ENCODE measurements at places on chromosomes 16 and 17.

DNA sequence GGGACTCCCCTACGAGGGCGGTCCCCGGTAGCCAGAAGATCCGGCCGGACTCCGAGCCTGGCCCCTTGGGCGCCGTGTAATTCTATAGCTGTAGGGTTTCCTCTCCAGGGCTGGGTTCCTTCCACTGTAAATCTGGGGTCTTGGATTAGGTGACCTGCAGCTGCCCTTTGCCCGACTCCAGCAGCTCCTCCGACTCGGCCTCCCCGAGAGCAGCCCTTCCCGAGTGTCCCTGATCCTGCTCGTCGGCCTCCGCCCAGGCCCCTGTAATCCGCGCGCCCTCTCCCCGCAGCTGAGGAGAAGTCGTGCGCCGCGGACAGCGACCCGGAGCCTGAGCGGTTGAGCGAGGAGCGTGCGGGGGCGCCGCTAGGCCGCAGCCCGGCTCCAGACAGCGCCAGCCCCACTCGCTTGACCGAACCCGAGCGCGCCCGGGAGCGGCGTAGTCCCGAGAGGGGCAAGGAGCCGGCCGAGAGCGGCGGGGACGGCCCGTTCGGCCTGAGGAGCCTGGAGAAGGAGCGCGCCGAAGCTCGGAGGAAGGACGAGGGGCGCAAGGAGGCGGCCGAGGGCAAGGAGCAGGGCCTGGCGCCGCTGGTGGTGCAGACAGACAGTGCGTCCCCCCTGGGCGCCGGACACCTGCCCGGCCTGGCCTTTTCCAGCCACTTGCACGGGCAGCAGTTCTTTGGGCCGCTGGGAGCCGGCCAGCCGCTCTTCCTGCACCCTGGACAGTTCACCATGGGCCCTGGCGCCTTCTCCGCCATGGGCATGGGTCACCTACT lies 5.5 kb downstream of the TBX2 start:
- no peak for DNase-seq

DNA sequence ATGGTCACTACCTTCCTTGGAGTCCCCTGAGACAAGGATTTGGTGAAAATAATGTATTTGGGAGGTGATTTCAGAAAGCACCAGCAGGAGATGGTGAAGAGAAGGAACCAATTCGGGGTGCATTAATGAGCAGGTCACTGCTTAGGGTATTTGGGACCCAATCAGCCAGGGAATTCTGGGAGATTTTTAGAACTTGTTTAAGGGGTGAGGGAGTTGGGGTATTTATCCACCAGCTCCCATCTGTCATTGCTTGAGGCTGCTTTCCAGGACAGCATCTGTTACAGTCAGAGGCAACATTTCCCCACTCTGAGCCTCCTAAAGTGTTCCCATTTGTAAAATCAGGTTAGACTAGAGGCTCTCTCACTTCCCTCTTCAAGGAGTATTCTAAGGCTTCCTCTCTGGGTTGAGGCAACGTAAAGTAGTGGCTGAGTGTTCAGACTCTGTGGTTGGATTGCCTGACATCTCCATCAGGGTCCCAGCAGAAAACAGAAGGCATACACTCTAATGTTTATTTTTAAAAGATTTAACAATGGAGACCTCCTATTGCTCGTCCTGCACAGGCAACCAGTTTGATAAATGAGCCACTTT lies 60.9 kb downstream of the CLEC19A start:
- no peak for DNase-seq

GRCh38 chr17:30274887-30275286 lies 16.9 kb downstream of the BLMH start:
- no peak for DNase-seq

DNA sequence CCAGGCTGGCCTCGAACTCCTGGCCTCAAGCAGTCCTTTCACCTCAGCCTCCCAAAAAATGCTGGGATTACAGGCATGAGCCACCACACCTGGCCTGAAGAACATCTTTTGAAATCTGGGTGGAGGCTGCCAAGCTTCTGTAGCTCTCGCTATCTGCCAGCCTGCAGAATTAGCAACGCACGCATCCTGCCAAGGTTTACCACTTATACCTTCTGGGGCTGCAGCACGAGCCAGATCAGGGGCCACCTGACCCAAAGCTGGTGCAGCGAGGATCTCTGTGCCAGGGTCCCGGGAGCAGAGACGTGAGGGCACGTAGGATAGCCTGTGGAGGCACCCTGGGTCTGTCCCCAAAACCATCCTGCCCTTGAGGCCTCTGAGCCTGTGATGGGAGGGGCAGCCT lies 22.2 kb downstream of the SLC38A8 start:
- no peak for DNase-seq

GRCh38 chr17:67160791-67161190 lies 84.2 kb downstream of the HELZ start:
- DNase-seq, result no peak

DNA sequence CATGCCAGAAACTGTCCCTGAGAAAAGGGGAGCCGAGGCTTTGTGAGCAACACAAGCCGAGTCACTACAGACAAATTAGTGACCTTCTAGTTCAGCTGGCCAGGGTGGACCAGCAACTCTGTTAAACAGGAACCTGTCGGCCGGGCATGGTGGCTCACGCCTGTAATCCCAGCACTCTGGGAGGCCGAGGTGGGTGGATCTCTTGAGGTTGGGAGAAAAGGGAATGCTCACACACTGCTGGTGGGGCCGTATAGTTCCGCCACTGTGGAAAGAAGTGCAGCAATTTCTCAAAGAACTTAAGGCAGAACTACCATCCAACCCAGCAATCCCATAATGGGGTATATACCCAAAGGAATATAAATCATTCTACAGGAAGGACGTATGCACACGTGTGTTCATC lies 67.8 kb downstream of the C16orf95 start:
- DNase-seq, result no peak

GRCh38 chr16:84212631-84213030 lies 21.7 kb downstream of the ADAD2 start:
- no peak for DNase-seq

DNA sequence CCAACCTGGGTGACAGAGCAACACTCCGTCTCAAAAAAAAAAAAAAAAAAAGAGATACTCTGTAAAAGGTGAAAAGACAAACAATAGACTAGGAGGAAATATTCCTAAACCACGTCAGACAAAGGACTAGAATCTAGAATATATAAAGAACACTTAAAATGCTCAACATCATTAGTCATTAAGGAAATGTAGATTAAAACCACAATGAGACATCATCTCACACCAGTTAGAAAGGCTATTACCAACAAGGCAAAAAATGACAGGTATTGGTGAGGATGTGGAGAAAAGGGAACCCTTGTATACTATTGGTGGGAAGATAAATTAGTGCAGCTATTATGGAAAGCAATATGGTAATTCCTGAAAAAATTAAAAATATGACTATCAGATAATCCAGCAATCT lies 903.1 kb upstream of the SOX9 start:
- no peak for DNase-seq

- DNase-seq, result no peak
Observed at GRCh38 chr16:18782697-18783429, 7.3 kb downstream of the RPS15A start.

DNA sequence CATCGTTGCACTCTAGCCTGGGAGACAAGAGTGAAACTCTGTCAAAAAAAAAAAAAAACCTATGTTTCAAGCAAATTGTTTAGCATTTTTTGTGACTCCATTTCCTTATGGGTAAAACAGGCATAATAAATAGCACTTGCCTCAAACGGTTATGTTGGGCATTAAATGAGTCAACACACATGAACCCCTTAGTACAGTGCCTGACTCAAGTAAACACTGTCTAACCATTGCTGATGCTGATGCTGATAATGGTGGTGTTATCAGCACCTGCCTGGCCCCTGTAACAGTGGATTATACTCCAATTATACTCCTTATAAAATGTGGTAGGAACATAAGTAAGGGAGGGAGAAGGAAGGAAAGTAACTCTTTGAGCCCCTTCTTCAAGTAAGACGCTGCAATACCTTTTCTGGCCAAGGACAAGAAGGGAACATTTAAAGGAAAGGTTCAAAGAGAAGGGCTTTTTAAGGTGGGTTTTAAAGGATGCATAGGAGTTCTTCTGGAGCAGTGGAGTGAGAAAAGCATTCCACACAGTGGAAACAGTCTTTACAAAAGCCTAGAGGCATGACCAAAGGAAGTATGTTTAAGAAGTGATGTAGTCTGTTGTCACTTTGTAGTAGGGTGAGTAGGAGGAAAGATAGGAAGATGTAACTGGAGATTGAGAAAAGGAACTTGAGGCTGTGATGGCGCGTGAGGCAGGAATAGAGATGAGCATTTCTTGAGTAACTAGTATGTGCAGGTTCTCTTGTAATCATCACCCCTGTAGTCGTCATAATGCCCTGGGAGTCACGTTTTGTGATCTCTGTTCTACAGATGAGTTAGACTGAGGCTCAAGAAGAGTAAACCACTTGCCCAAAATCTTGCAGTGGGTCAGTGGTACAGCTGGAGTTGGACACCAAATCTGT lies 4.3 kb downstream of the SCNN1B start:
- no peak for DNase-seq

- no peak for DNase-seq
Observed at GRCh38 chr16:75482434-75483205, 12.6 kb downstream of the CHST6 start.

GRCh38 chr16:58923094-58923493 lies 189.0 kb upstream of the GOT2 start:
- DNase-seq, result no peak

- no peak for DNase-seq
Observed at GRCh38 chr17:69677130-69677529, 262.6 kb downstream of the MAP2K6 start.

Measured in left renal cortex interstitium (tissue), 4 donors.